ENCODE measurements at places on chromosomes 1 and 21. TPM values are rescaled to one million over a fixed set of nuclear protein-coding genes. Genes with fewer than 3 reads are reported as not detected.

The RIPK4 gene
- total RNA-seq, result 9.6 TPM

The KCND3 gene
- 0.15 TPM for total RNA-seq

The FCRLB gene
- 0.36 TPM for total RNA-seq

The HIVEP3 gene
- total RNA-seq, result 8.9 TPM

The C1QTNF12 gene
- 0.69 TPM for total RNA-seq

The CCDC30 gene
- 3.4 TPM for total RNA-seq

The FCRL5 gene
- total RNA-seq, result not detected

GRCh38 chr1:151997284-151997570 is 3.6 kb upstream of the S100A10 start:
- DNase-seq, result no peak

DNA sequence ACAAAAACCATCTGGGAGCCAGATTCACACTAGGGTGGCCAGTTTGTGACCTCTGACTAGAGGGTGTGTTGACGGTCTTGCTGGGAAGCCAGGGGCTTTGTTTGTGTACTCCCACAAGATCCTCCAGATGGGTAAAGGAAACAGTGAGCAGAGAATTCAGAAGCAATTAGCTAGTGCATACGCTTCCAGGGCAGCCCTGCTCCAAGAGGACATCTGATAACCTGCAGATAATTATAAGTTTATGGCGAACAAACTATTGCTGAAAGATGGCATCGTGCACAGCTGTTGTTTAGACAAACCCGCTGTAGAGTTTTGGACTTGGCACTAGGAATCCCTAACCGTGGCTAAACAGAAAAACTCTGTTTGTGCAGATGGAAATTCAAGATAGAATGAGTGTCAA is 326.4 kb downstream of the TGFB2 start:
- DNase-seq, result no peak

DNA sequence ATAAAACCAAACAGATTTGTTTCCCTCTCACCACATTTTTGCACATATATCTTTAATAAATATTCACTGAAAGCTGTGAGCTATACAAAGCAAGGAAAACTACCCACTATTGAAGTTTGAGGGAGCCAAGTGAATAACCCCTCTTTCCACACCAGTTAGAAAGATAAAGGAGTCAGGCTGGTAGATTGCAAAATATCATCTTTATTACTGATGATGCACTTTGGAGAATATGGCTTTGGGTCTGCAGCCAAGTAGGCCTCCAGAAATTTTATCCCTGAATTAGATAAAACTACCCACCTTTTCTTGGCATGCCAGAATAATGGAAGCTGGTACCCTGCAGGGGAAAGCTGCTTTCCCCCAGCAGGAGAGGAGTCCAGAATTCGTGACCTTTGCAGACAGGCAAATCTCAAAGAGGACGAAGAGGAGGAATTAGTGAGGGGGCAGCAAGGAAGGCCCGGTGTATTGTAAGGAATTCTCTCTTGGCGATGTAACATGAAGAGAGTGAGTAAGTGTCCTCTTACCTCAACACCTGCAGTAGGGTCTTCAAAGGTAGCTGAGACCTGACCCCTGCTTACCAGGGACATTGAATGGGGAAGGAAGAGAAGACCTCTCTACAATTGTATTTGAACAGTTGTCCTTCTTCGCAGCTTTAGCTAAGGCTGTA is 84.7 kb downstream of the LRRC8D start:
- no peak for DNase-seq

DNA sequence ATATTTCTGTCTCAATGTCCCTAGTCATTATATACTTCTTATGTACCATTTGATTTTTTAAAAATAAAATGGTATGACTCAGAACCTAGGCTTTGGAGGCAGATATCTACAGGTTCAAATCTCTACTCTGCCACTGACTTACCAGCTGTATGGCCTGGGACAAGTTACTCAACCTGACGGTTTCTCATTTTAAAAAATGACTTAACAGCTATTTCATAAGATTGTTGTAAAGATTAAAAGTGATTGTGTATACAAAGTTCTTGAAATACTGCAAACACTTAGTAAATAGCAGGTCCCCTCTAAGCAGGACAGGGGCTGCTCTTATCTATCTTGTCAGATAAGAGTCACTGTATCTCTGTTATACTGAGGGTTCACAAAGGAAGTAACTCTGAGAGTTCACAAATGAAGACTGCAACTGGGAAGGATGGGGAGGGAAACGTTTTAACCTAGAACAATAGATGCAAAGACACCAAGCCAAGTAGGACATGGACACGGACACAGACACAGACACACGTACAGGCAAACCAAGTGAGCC is 2.6 kb downstream of the BCAR3 start:
- DNase-seq, result no peak

GRCh38 chr1:154867064-154867825 is 2.8 kb downstream of the KCNN3 start:
- no peak for DNase-seq

GRCh38 chr1:103194060-103194459 is 85.7 kb upstream of the COL11A1 start:
- no peak for DNase-seq

DNA sequence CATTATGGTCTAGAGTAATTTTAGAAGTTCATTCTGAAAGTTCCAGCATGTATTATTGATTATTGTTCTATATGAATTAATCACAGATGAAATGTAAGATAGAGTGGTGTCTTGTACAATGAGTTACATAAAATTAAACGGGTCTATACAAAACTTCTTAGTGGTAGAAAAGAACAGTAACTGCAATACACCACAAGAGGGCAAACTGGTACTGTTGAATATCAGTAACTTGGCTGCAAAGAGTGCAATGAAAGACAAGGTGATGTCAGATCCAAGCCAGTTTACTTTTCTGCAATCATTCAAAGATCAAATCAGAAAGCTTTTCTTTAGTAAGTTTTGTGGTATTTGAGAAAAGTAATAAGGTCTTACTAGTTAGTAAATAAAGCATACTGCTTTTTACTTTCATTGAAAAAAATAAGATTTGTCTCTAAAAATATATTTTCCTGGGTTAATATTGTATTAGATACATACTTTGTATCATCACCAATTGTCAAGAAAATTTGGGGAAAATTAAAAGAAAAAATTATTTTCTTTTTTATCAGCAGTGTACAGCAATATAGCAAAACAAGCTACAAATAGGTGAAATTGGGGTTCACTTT is 66.4 kb upstream of the BTG3 start:
- DNase-seq, result no peak

DNA sequence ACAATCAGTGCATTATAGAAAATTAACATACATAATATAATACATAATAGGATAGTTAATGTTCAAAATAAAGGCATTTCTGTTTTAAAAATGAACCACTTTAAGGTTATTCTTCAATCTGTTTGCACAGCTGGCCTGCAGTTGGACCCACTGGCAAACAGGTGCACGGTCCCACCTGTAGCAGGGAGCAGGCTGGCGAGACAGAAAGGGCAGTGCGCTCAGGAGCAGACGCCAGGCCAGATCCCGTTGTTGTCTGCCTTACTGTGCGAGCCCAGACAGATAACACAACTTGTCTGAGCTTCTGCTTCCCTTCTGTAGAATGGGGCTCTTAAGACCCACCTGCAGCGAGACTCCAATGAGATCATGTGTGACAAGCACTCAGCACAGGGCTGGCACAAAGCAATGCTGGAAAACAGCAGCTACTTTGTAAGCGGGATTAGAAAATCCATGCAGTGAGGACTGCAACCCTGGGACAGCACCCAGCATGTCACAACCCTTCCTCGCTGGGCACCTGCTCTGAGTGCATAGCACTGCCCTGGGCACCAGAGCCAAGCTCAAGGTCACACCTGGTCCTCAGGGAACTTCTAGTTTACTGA is 33.5 kb downstream of the VPS26C start:
- no peak for DNase-seq

DNA sequence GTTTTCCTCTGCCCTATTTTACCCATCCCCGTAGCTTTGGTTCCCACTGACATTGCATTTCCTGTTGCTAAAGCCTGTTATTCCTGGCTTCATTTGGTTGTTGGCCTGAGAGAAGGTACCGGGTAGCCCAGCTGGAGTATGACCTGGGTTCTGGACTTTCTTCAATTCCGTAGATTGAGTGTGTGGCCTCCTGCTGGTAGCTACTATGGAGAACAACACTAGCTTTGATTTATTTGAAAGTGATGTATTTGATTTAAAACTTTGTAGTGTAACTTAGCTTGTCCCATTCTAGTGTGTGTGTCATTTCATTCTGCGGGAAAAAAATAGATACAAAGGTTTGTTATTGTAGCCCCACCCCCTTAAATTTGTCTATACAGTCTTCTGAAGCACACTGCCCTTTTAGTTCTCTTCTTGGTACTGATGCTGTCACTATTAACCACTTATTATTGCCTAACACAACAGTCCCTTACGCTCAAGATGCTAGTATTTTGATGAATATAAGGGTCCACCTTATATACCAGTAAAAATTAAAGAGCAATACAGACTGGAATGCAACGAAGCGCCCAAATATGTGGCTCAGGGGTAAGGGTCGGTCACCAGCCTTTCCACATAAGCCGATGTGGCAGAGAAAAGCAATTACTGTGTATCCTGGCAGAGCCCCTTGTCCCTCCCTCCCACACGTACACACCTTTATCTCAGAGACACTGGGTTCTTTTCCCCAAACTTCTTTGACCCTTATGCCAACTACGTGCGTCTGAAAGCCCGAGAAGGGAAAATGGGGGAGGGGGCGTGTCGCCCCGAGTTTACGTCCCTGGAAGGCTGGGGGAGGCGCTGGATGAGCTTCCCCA is 643 bp upstream of the MOV10 start:
- no peak for DNase-seq

DNA sequence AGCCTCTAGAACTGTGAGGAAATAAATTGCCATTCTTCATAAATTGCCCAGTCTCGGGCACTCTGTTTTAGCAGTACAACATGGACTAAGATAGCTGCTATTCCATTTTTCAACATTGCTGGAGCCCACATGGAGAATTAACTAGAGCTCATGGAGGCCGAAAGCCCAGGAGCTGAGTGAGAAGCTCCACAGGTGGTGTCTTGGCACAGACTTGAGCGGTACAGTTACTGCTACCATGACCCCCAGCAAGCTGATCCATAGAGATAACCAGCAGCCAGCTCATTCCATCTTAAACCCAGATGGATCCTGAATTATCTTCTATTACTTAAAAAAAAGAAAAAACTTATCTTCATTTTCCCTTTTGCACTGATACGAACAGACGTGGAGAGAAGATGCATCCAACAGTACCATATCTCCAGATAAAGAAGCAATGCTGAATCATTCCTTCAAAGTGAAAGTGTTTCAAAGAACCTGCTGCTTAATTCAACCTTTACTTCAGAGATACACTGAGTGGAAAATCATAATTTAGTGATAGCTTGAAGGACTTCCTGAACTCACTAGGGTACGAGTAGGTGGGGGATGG is 115.1 kb downstream of the SETD4 start:
- no peak for DNase-seq

GRCh38 chr1:21323091-21323490 is 32.8 kb upstream of the ECE1 start:
- peak; percentile 52 for DNase-seq

DNA sequence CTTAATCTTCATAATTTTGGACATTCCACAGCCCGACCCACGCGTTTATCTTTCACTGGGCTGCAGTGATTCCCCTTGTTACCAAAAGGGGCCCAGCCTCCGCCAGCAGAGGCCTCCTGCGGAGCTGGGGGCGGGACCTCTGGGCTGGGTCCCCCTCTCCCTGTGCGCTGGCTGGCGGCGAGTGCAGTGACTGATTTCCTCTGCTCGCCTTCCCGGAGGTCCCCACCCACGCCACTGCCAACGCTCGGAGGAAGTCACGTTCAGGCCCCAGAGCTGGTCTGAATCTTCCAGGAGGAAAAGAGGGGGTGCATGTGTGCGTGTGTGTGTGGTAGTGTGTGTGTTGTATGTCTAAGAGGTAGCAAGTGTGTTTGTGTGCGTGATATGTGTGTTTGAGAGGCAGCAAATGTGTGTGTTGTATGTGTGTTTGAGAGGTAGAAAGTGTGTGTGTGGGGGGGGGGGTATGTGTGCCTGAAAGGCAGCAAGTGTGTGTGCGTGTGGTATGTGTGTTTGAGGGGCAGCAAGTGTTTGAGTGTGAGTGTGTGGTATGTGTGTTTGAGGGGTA is 35.0 kb upstream of the JAK1 start:
- DNase-seq, result peak; percentile 28

GRCh38 chr1:201625226-201625761 is 86.4 kb downstream of the NAV1 start:
- no peak for DNase-seq

DNA sequence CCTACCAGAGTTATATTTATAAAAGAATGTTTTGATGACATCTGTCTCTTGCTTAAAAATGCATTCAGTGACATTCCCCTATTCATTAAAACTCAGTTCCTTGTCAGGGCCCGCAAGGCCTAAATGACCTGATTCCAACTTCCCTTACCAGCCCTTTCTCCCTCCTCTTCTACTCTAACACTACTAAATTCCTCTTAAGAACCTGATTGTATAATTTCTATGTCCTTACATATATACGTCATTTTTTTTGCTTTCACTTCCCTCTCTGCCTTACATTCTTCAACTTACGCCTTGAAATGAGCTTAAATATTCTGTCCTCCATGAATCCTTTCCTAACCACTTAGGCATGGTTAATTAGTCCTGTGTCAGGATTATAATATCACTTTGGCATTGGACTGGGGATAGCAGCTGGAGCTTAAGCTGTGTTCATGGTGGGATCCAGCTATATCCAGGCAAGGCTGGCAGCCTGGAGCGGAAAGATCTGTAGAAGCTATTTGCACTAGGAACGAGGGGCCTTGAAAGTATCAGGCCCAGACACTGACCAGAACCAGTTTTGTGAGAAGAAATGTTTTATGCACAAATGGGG is 360.2 kb upstream of the PTBP2 start:
- DNase-seq, result no peak

DNA sequence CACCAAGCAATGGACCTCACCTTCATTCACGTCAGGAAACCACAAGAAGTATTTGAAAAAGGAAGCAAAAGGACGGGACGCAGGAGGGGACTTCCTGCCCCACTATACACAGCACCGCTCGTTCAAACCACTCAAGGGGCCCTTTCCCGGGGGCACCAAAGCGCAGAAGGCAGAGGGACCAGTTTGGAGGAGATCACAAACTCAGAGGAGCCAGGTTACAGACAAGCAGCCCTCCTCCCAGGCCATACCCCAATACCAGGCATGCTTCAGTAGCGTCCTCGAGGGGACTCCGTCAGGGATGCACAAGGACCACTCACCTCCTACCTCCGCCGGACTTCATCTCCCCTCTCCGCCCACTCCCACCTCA is 685 bp downstream of the CRTC2 start:
- no peak for DNase-seq

DNA sequence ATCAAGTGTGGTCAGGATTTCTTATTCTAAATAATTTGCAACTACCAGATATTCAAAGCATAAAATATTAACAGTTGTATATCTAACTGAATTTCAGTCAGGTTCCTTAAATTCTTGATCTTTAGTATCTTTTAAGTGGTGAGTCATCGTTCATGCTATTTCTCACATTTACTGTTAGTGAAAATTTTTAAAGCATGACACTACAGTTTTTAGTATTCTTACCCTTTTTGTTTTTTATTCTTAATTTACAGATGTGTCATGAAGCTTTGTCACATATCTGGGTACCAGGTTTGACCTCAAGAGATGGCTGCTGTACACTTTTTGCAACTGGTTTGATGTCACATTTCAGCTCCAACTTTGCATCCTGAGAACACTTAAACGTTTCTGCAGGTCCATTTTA is 12.7 kb downstream of the AKIRIN1 start:
- no peak for DNase-seq
